ENCODE measurements at places on chromosomes 12 and 14.
A peak's percentile ranks its signal among the peaks of the same experiment; 100 is the strongest.

DNA sequence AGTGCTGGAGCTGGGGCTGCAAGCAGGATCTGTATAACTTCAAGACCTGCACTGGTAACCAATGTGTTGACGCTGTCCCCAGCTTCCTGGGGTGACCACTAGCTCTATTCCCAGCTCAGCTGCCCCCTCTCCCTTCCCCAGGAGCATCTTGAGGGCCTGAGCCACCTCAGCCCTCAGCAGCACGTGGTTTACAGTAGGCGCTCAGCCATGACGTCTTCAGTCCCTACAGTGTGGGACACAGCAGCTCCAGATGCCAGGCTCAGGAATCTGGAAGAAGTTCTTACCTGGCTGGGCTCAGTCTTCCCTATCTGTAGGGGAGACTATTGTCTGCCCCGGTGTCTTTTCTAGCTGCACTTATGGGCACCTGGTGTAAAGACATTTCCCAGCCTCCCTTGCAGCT is 8.6 kb downstream of the SDS start:
- no peak for DNase-seq

DNA sequence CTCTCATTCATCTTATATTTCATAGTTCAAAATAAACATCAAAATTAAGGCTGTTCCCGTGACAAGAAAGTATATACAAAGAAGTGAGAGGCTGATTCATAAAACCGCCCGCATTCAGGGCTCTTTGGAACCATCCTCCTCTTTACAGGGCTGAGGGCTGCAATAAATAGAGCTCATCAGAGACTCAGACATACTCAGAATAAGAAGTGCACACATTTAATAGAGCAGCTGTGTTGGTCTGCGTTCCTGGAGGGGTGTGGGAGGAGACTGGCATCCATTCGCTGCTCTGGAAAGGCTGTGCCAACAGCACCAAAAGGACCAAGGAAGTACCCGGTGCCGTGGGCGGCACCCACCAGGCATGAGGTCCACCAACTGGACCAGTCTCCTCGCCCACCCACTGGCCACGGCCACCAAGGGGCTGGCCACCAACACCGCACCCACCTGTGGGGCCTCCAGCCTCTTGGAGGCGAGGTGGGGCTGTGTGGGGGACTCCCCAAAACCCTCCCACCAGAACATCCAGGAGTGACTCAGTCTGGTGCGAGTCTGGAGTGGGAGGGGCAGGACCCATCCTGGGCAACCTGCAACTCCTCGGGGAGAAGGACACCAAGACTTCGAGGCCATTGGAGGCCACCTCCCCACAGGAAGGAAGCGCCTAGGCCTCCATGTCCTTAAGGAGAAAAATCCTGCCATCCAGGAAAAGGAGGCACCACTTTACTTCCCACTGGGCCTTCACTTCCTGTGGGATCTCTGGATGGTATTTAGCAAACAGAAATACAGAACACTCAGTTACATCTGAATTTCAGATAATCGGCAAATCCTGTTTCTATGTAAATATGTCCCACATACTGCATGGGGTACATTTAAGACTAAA is 32.7 kb downstream of the VCPKMT start:
- DNase-seq, result no peak

DNA sequence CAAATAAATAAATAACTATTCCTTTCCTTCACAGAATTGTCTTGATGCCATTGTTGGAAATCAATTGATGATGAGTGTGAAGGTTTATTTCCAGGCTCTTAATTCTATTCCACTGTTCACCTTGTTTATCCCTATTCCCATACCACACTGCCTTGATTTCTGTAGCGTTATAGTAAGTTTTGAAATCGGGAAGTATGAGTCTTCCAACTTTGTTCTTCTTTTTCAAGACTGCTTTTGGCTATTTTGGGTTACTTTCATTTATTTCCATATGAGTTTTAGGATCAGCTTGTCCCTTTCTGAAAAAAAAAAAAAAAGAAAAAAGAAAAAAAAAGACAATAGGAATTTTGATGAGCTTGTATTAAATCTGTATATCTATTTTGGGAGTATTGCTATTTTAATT is 9.3 kb upstream of the CDK2AP1 start:
- no peak for DNase-seq

- DNase-seq, result peak; percentile 64
These were observed 30.9 kb upstream of the TUBA1C start for GRCh38 chr12:49233842-49234526.

- DNase-seq, result no peak
These were observed 22.9 kb downstream of the ZNF268 start for GRCh38 chr12:133204264-133204603.

DNA sequence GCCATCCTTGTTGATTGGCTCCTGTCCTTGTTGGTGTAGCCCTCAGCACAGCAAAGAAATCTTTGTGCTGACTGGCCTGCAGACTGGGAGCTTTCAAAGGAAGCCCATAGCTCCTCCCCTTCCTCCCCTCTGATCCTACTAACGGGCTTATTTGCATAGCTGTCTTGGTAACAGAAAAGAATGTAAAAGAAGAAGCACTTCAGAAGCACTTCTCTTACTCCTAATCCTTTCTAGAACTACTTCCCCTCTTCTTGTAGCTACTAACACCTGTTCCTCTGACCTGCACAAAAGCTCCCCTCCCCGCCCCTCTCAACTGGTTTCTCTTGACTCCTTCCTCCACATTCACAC is 14.3 kb upstream of the RIC8B start:
- no peak for DNase-seq

GRCh38 chr12:120961604-120962531 is 16.5 kb upstream of the HNF1A start:
- no peak for DNase-seq

GRCh38 chr12:128069359-128069997 is 197.5 kb upstream of the TMEM132C start:
- peak; percentile 43 for DNase-seq

- DNase-seq, result no peak
These were observed 37.9 kb downstream of the LRFN5 start for GRCh38 chr14:41644606-41645005.

DNA sequence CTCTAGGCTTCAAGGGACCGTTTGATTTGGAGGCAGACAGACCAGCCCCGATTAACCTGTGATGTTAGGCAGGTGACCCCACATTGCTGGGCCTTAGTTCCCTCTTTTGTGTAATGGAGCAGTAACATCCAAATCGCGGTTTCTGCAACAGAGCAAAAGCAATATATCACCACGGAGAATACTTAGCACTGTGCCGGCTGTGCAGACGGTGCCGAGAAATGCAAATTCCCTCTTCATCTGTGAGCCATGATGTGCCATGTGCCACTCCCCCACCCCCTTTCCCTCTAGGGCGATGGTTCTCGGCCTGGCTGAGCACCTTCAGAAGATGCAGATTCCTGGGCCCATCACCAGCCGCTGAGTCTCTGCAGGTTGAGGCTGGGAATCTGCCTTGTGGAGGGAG is 10.9 kb downstream of the BCL7A start:
- DNase-seq, result no peak

DNA sequence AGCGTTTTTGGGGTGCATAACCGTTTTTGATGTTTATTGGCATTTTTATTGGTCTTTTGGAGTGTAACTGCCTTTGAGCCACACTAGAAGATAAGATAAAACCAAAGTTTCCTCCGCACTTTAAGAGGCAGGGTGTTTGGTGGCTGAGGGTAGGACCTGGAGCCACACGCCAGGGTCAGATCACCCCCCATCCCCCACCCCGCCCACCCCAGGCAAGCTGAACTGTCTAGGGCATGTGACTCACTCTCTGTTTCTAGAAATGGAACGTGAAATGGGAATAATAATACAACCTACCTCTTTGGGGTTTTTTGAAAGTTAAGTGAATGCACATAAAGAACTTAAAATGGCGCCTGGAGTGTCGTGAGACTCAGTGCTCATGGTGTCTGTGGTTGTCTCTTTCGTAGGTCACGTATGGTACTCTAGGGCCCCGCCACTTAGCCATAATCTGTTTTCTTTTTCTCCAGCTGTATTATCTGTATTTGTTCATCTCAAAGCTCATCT is 56.0 kb downstream of the PPP2R5C start:
- no peak for DNase-seq

GRCh38 chr12:96766232-96766631 is 140.8 kb upstream of the NEDD1 start:
- DNase-seq, result no peak

- DNase-seq, result no peak
These were observed 316.8 kb downstream of the SNAPC1 start for GRCh38 chr14:62079038-62079437.

DNA sequence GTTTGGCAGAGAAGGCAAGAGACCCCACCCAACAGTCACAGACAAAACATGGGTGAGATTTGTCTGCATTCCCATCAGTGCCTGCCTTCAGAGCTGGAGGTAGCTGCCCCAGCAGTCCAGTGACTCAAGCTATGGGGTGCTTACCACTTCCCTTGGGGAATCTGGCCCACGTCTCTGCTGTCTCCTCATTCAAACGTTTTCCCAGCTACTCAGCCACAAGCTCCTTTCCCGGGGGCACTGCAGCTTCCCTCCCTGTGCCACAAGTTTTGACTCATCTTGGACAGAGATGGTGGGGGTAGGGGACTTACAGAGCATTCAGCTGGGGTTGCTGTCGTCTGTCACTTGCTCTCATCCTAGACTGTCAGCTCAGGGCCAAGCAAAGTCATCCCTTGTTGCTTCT is 66.6 kb downstream of the FBXL14 start:
- no peak for DNase-seq

DNA sequence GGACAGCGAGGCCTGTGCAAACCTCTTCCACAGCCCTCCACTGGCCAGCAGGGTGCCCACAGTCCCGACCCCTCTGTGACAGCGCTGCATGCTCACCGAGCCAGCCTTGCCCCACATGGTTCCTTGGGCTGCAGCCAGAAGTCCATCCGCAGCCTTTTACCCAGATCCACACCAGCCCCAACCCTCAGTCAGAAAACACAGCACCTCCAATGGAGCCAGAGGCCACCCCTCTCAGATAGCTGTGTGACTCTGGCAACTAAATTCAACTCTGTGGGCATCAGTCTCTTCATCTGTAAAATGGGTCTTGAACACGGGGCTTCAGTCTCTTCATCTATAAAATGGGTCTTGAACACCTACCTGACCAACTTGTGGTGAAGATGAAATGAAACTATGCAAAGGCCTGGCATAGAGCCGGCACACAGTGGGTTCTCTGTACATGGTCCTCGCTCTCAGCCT is 38.0 kb downstream of the NFKBIA start:
- DNase-seq, result no peak

DNA sequence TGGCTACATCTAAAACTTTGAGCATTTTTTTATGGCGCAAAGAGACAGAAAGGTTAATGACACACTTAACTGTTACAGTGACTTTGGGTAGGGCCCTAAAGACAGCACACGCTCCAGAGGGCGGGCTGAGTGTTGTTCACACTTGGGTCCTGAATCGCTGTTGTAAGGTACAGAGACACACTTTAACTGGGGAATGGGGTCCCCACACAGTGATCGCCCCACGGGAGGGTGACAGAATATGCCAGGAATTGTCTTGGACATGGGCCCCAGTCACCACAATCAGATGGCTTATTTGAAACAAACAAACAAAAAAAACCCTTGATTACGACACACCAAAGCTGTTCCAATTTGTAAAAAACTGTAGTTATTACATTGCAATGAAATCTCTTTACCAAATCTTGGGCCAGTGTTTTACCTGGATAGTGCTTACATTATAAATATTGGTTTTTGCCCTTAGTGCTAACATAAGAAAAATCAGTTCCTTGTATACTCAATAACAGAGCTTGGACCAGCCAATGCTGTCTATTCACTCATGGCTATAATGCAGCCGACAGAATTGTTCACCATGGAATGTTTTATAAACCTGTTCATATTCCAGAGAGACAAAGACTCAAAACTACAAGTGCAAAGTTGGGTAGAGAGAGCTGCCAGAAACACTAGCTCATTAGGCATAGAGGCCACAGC is 28.3 kb downstream of the KCTD10 start:
- no peak for DNase-seq

GRCh38 chr12:56877195-56878009 is 56.8 kb downstream of the SDR9C7 start:
- DNase-seq, result no peak

- DNase-seq, result no peak
These were observed 278.3 kb downstream of the DPF3 start for GRCh38 chr14:72615451-72616121.

GRCh38 chr14:65301862-65302539 is 110.5 kb upstream of the FUT8 start:
- peak; percentile 31 for DNase-seq

DNA sequence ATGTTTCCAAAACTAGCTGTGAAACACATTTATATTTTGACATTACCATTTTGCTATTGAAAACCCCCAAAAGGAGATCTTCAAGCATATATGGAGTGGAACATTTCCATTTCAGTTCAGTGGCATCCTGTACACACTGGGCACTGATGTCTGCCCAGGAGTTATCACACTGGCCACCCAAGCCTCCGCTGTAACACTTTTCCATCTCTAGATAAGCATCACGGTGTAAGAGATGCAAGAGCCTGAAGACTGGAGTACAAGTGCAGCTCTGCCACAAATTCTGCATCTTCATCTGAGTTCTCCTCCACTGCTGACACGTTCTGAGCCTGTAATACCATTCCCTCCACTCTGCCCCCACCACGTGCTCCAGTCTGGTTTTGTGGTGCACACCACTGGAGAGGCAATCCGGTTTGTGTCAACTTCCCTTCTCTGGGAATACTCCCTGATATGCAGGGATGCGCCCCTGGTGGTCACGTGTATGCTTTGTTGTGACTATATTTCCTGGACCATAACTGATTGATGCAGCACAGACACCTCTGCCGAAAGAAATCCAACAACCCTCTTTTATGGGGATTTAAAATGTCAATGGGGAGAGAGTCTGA is 12.7 kb downstream of the SPTLC2 start:
- DNase-seq, result no peak

- DNase-seq, result no peak
These were observed 104.3 kb upstream of the TMCC3 start for GRCh38 chr12:94754653-94755052.

GRCh38 chr14:23307687-23308644 is 1.3 kb downstream of the BCL2L2 start:
- no peak for DNase-seq

DNA sequence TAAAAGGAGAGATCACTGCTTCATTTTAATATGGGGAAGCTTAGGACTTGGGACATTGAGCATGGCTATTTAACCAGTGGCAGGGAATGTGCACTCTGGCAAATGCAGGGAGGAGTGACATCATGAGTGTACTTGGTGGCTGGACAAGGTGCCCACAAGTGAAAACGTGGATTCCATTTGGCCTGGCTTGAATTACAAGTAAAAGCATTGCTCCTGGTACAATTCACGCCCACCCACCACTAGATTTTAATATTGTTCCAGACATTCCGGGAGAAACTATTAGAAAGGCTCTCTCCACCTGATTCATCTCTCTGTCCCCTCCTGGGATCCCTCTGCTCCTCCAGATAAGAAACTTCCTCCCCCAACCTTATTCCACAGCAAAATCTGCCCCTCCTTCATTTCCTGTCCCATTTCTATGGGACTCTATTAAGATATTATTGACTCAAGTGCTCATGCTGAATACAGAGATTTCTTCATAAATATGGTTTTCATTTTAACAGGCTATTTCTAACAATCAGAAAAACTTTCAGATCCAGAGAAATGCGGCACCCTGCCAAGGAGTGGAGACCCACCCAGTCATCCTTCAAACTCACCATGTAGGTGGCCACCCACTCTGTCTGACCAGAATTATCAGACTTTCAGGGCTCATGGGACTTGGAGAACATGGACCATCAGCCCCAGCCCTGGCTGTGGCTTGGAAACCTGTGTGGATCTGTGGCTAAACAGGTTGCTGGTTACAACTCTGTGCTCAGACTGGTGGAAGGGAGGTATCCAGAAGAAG is 43.2 kb downstream of the SSPN start:
- DNase-seq, result no peak

- no peak for DNase-seq
These were observed 32.4 kb downstream of the TTC8 start for GRCh38 chr14:88856786-88857366.

- no peak for DNase-seq
These were observed 834.7 kb downstream of the FLRT2 start for GRCh38 chr14:86364634-86365033.

All from NCI-H510A (cell line).